Activated CD4-positive, CD25-positive, alpha-beta regulatory T cell (primary cell): ENCODE measurements at places on chromosomes 5 and 9.

DNA sequence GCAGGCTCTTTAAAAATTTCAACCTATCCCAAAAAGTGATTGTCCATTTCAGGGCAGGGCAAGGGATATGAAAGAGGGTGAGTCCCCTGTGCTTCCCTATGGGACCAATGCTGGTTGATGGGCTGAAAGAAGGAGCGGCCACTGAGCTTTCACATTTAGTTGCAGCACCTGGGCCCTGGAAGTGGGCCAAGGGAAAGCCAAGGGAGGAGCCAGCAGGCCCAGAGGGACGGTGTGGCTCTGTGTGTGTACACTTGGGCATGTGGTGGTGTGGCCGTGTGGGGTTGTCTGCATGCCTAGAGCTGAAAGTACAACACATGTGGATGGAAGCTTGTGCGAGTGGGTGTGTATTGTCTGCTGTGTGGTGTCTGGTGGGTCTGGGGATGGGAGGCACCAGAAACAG, 14.0 kb upstream of the PSMD5 start:
- no peak for DNase-seq

- DNase-seq, result no peak
Observed at GRCh38 chr5:113218200-113218599, 216.6 kb downstream of the TSSK1B start.

- DNase-seq, result no peak
Observed at GRCh38 chr9:91154686-91155085, 207.0 kb downstream of the AUH start.

- no peak for DNase-seq
Observed at GRCh38 chr5:67120032-67120431, 76.6 kb downstream of the CD180 start.

DNA sequence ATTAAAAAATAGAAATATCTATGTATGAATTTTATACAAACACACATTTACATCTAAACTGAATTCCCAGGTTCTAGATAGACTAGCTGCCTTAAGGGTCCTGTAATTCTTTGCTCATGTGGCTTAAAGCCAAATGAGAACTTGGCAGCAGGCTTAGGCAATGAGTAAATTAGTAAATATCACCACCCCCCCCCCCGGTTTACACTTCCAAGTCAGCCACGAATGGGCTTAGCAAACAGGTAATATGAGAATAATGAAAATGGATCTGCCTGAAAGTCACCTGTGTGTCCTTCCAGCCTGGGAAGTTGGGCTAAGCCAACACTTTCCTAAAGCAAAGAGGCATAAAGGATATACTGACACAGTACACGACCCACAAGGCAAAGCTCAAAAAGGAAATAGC, 108.6 kb downstream of the KLHL3 start:
- DNase-seq, result no peak

DNA sequence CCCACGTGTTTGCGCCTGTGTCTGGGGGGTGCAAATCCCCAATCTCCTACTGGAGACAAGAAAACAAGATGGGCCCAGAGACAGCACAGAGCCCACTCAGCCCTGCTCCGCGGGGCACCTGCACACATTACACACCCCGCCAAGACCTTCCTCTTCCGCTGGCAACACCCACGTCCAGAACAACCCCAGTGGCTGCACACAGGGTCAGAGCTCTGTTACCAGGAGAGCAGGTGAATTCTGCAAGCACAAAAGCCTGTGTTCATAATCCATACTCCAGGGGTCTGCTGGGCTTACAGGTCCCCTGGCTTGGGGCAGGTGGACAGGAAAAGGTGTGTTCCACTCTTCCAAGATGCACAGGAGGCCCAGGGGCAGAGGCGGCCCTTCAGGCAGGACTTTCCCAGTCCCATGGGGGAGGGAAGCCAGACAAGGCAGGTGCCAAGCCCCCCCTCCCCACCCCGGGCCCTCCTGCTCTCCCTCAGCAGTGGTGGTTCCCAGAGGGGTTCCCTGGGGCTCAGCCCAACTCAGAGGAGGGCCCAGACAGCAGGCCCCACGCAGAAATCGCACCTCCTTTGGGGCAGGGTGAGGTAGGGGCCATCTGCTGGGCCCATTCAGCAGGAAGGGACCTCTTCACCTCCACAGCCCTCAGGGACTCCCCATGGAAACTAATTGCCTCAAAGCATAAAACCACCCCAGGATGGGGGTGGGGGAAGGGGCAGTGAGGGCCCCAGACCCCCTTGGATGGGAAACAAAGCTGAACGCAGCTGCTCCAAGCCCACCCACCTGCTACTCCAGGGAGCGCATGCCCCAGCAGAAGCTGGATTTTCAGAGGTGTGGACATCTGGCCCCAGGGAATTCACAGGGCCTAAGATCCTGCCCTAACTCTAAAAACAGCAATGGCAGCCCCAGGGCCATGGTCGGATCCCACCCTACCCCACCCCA, 105.3 kb downstream of the VAV2 start:
- no peak for DNase-seq

- no peak for DNase-seq
Observed at GRCh38 chr5:73119451-73120157, 771 bp upstream of the TMEM171 start.

DNA sequence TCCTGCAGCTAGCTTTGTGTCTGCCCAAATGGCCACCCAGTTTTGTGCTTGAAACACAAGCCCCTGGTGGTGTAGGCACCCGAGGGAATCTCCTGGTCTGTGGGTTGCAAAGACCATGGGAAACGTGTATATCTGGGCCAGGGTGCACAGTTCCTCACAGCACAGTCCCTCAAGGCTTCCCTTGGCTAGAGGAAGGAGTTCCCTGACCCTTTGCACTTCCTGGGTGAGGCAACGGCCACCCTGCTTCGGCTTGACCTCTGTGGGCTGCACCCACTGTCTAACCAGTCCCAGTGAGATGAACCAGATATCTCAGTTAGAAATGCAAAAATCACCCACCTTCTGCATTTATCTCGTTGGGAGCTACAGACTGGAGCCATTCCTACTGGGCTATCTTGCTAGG, 865.0 kb upstream of the ACO1 start:
- DNase-seq, result no peak

DNA sequence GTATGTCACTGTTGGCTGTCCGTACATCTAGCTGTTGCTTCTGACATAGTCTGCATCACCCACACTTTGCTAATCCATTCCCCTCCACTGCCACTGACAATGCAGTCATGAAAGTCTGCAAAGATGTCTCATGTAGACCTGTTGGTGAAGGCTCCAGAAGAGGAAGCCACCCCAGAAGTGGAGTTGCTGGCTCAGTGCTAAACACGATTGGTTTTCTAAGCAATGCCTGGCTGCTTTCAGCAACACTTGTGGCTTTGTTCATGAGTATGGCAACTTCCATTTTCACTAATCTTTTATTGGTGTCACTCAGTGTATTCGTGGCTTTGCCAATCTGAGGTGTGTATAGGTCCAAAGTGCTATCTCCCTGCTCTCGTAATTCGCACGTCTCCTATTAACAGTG, 288.1 kb downstream of the GADD45G start:
- DNase-seq, result no peak

DNA sequence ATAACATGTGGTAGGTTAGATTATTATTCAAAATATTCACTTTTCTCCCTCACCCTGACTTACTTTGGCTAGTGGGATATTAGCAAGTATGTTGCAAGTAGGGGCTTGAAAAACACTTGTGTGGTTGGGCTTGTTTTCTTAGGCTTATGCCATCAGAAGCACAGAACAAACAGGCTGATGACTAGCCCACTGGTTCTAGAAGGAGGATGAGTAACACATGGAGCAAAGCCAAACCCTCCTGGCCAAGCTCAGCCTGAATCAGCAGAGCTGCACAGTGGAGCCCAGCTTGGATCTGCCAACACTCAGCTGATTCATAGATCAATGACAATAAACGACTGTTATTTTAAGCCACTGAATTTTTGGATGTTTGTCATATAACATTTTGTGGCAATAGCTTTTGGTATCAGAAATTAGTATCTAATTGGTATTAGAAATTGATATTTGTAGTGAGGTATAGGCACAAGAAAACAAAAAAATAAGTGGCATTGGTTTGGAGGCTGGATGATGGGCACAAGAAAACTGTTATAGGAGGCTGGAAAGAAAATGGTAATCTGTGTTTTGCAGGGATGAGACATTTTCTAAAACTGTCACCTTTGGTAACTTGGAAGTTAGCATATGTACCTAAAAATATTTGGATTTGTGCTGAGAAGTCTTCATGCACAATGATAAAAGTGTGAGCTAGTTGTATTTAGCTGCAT, 46.1 kb upstream of the ZBED3 start:
- DNase-seq, result no peak

GRCh38 chr5:147084702-147085101, 150.1 kb upstream of the STK32A start:
- no peak for DNase-seq

DNA sequence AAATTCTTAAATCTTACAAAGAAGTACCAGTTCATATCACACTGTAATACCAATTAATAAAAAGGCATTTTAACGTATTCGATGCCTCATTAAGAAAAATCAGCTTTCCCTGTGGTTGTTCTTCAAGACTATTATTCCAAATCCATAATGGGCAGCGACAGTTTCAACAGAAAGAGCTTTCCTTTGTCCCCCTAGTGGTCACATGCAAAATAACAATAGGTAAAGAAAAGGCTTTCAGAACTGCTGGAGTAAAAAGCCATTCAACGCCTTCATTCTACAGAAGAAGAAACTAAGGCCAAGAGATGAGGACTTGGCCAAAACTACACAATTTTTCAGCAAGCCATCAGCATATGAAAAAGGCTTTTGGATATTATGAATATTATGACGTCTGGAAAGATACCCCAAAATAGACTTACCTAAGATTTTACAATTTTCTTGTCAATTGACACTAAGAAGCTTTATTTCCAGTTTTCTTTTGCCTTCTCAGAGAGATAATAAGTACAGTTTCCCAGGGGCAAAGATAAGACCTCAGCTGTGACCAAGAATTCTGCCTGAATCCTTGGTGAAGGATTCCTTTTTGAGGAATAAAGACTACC, 6.7 kb upstream of the CDH6 start:
- no peak for DNase-seq

GRCh38 chr5:91839721-91840120, 456.6 kb upstream of the ARRDC3 start:
- no peak for DNase-seq

DNA sequence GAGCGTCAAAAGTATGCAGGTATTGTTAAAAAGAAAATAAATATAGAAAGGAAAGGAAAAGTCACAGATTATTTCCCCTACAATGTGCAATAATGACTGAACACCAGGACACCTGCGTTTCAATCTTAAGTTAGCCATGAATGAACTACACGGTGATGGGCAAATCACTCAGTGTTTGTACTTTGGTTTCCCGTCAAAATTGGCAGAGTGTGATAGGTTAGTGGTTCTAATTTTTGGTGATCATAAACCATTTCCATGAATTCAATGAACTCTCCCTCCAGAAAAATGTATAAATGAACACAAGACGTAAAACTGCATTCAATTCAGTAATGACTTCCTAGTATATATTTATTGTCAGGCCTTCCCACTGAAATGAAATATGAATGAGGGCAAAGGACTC, 59.0 kb upstream of the ITGA1 start:
- DNase-seq, result no peak

DNA sequence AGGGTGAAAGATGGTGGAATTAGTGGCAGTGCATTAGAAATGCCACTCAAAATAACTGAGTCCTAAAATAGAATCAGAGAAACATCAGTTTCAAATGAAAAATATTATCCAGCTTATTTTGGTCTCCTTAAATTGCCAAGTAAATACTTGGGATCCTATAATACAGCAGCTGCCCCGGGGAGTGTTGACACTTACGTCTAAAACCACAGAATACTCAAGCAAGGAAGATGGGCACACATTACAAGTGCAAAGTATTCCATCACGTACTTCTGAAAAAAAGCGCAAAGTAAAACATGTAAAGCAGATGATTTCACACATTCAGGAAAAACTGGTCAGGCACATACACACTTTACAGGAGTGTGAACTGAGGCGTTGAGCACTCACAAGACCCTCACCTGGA, 2.4 kb upstream of the ARHGEF37 start:
- no peak for DNase-seq

GRCh38 chr5:124866355-124867136, 120.1 kb upstream of the ZNF608 start:
- no peak for DNase-seq

- no peak for DNase-seq
Observed at GRCh38 chr9:83231039-83231438, 168.1 kb upstream of the RASEF start.

DNA sequence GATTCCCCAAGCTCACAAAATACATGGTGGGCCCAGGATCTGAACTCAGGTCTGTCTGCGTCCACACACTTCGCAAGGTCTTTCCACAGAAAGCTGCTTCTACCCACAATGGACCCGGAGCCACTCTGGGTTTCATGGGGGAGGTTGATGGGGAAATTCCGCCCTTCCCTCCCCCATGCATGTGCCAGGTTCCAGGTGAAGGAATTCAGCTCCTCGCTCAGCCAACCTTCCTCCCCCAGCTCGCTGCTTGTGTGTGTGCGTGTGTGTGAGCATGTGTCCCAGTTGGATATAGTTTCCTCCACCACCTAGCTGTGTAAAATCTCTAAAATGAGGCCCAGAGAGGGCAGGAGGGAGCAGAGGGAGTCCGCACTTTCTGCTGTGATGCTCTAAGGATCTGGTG, 1.0 kb downstream of the PTGS1 start:
- no peak for DNase-seq
